Activated CD4-positive, CD25-positive, alpha-beta regulatory T cell treated with anti-CD3 and anti-CD28 coated beads, Interleukin-2, amount 50 U/mL, for 24 hours (primary cell): ENCODE measurements at places on chromosomes 4 and X.

DNA sequence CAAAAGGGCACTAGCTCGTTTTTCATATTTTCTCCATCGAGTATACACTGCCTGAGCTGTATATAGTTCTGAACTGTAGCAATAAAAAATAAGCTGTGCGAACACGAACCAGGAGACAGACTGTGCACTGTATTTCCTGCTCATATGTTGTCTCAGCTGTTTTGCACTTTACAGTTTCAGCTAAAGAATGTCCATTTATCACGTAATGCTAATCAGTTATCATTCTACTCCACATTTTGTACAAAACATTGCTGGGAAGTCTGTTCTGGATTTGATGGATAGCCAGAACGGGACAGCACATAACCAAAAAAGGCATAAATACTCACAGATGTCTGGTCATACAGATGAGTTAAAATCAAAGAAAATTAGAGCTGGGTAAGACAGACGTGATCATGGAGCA is 315.5 kb upstream of the ADGRL3 start:
- no peak for ATAC-seq

- no peak for ATAC-seq
These were observed 126.9 kb downstream of the VCX3B start for GRCh38 chrX:8591501-8591900.

DNA sequence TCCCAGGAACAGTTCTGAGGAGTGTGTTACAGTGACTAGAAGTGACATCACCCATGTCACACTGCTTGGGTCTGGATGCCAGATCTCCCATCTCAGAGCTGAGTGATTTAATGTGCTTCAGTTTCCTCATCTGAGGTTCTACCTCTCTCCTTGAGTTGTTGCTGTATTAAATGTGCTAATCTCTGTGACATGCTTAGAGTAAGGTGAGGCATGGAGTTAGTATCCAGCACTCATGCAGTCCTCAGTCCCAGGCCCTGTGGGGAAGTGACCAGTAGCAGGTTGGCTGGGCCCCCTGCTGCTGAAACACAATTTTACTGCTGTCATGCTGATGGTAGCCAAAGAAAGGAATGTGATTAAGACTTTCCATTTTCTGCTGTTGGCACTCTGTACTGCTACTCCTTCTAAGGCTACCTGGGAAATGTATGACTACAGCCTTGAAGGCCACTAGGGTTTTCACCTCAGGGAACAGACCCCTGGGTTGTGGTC is 639.6 kb downstream of the MID1IP1 start:
- ATAC-seq = peak; percentile 66

GRCh38 chr4:139955600-139955999 is 198.4 kb downstream of the MAML3 start:
- ATAC-seq = no peak

DNA sequence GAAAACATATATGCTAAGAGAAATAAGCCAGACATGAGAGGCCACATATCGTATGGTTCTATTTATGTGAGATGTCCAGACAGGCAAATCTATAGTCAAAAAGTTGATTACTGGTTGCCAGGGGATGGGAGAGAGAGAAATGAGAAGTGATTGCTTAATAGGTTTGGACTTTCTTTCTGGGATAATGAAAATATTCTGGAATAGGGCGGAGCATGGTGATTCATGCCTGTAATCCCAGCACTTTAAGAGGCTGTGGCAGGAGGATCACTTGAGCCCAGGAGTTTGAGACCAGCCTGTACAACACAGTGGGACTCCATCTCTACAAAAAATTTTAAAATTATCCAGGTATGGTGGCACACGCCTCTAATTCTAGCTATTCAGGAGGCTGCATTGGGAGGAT is 22.4 kb downstream of the RBM47 start:
- ATAC-seq = no peak

- ATAC-seq = no peak
These were observed 28.3 kb upstream of the GUCY1A1 start for GRCh38 chr4:155638195-155638965.

- ATAC-seq = no peak
These were observed 13.6 kb upstream of the MED14 start for GRCh38 chrX:40748977-40749376.

DNA sequence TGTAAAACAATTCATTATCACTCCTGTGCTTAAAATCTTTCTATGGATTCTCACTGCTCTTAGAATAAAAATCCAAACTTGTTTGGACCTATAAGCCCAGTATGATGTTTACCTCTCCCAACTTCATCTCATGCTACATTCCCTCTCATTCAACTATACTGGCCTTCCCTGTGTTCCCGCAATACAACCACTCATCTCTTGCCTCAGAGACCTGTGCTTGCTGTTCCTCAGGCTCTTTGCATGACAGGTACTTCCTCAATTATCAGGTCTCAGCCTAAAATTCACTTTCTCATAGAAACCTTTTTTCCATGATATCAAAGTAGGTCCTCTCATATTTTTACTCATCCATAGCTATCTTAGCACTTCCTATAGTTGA is 71.7 kb downstream of the ENOX2 start:
- ATAC-seq = no peak

DNA sequence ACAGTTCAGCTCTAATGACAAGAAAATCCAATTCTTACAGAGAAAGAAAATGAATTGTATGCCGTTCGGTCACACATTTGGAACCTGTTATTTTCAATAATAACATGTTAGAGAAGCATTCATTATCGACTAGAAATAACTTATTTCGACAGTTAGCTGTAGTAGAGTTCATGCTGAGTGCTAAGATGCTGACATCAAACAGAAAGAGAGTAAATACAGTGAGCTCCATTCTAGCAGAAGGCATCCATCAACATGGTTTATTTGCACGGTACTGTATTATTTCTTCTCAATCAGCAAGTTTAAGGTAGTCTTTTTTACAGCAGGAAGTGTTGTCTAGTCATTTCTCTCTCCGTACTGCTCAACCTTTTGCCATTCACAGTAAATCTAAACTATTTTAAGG is 732.1 kb downstream of the STIM2 start:
- ATAC-seq = no peak

DNA sequence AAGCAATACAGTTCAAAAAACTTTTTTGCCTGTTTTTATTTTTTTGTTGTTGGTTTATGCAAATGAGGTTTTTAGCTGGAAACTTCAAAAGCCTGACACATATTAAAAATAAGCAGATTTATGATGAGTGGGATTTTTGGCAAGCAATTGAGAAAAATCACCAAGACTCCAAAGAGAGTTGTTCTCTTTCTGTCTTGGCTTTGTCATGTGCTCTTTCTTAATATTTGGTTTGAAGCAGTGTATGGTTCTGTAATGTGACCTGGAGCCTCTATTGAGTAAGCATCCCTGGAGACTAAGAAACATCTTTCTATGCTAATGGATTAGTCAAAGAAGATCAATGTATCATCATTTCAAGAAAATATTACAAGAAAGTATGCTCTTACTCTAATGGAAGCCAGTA is 11.7 kb downstream of the TRIM2 start:
- no peak for ATAC-seq

- no peak for ATAC-seq
These were observed 12.2 kb upstream of the ODAM start for GRCh38 chr4:70183168-70183939.

DNA sequence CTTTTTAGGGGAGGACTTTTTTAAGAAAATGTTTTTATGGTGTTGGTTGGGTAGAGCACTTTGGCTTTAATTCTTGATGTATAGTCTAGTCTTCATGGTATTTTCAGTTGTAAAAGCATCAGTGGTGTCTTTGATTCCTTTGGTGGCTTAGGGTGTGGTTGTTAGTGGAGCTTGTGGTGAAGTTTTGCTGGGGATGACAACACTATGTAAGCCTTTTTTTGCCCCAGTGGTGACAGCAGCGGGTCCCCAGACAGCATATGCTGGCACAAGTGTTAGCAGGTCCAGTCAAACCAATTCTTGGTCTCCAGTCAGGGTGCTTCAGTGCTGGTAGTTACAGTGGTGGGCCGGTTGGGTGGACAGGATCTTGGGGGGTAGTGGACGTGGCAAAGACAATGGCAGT is 52.0 kb downstream of the CHIC1 start:
- no peak for ATAC-seq

DNA sequence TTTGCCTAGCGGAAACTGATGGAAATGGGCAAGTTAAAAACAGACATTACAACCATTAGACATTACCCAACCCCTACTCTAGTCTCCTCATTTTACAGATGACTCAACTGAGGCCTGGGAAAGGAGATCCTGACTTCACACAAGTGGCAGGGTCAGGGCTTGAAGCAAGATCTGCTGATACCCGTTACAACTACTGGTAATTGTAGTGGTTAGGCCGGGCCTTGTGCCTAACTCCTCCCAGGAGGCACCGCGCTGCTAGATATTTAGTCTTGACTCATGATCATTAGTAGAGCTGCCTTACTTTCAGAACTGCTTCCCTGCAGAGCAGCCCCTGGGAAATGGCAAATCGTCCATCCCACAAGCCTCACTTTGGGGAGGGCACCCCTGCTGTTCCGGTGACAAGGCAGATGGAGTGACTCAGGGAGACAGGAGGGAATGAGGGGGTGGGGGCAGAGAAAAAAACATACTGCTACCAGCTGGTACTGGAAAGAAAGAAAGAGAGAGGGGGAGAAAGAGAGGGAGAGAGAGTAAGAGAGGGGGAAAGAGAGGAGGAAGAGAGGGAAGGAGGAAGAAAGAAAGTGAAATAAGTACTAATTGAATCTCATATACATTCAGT is 12.2 kb downstream of the ARHGEF6 start:
- peak; percentile 68 for ATAC-seq

DNA sequence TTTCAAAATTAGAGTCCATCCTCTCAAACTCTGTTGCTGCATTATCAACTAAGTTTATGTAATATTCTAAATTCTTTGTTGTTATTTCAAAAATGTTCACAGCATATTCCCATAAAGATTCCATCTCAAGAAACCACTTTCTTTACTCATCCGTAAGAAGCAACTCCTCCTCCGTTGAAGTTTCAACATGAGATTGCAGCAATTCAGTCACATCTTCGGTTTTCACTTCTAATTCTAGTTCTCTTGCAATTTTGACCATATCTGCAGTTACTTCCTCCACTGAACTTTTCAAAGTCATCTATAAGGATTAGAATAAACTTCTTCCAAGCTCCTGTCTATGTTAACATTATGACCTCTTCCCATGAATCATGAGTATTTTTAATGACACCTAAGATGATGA is 216.6 kb upstream of the SLC7A11 start:
- ATAC-seq = no peak

- no peak for ATAC-seq
These were observed 150.1 kb downstream of the COMMD8 start for GRCh38 chr4:47313384-47313783.

DNA sequence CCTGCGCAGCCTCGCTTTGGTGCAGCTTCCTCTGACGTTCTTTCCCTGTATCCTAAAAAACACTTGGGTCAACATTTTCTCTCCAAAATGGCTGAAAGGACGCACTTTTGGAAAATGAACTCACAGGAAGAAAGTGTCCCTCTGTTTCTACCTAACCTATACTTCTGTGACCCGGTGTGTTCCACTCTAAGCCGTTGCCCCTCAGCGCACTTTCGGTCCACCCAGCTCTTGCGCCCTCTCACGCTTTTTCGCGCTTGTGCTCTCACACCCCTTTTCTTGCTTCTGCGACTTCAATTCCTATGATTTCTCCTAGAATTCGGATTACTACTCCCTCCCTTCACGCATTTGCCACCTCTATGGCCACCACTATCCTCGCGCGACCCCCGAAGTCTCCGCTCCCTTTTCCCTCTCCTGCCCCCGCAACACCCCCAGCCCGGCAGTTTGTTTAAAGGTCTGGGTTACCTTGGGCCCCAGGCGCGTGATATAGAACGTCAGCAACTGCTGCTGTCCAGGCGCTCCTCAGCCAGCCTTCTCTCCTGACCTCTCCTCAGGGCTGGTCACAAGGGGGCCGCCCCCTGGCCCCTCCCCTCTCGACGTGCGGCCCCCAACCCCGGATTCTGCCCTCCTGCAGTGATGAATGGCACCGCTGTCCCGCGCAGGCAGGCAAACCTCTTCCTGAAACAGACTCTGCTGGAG is at the start of gene USP51:
Gene USP51 (minus strand): TSS at position 535 of the 696 bp plus-strand sequence. CDS start 909 bp downstream, outside the sequence.
- ATAC-seq = peak; percentile 39
